ENCODE measurements at places on chromosomes 4 and X.

- no peak for DNase-seq
Observed at GRCh38 chrX:145729635-145730034, 88.0 kb upstream of the SLITRK2 start.

DNA sequence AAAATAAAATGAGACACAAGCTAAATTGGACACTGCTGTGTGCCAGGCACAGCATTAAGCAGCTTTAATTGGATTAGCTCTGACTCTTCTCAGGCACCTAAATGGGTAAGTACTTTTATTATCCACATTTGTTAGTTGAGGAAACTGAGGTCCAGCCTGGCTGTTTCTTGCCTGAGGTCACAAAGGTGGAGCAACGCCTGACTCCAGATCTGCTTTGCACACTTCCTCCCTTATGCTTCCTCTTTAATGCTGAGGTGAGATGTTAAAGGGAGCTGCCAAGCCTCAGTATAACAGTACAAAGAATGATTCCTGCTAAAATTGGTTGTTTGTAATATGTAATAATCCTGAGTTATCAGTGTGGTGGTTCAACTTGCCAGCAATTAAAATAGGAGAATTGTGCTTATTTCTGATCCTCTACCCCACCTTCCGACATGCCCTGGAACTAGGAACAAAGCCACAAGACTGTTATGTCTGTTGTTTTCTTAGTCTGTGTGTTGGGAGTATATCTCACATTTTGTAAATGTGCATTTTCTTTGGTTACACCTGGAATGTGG lies 74.4 kb downstream of the AFF1 start:
- DNase-seq = no peak

- no peak for DNase-seq
Observed at GRCh38 chr4:118865091-118865708, 23.5 kb upstream of the SYNPO2 start.

GRCh38 chr4:53620956-53621355 lies 29.7 kb upstream of the LNX1 start:
- DNase-seq = no peak

- no peak for DNase-seq
Observed at GRCh38 chr4:165656829-165657490, 216.1 kb upstream of the TLL1 start.

DNA sequence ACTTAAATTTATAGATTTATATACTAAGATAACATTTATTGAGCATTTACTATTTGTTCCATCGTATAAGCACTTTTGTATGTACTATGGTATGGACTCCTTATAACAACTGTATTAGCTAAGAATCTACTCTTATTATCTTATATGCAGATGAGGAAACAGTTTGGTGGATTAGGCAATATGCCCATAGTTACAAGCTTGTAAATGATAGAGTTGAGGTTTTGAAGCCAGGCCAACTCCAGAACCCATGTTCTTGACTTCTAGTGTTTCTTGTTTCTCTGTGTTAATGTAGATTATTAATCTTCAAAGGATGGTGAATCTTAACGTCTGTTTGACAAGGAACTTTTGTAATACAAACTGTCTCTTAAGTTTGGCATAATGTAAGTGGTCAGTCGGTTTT lies 71.3 kb downstream of the STIM2 start:
- no peak for DNase-seq

DNA sequence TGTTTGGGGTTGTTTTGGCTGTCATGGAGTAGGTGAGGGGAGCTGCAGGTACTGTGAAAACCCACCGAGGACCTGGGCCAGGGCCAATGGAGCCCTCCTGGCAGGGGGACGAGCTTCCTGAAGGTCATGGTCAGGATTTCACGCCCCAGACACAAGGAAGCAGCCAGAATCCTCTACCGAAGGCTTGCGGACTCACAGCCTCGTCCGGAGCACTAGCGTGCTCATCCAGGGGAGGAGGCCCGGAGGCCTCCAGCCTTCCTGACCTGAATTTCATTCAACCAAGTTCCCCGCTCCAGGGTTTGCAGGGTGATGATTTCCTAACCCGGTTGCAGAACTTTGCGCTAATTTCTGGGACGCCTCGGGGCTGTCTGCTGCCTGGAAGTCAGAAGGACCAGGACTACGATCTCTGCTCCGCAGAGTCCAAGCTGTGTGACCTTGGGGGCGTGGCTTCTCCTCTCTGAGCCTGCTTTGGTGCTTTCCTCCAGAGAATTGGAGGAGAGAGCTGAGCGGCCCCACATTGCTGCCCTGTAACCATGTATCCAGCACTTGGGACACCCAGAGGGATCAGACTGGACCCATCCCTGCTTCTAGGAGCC lies 56.2 kb upstream of the ADRA2C start:
- DNase-seq = no peak

GRCh38 chr4:20273793-20274192 lies 22.1 kb downstream of the SLIT2 start:
- no peak for DNase-seq

DNA sequence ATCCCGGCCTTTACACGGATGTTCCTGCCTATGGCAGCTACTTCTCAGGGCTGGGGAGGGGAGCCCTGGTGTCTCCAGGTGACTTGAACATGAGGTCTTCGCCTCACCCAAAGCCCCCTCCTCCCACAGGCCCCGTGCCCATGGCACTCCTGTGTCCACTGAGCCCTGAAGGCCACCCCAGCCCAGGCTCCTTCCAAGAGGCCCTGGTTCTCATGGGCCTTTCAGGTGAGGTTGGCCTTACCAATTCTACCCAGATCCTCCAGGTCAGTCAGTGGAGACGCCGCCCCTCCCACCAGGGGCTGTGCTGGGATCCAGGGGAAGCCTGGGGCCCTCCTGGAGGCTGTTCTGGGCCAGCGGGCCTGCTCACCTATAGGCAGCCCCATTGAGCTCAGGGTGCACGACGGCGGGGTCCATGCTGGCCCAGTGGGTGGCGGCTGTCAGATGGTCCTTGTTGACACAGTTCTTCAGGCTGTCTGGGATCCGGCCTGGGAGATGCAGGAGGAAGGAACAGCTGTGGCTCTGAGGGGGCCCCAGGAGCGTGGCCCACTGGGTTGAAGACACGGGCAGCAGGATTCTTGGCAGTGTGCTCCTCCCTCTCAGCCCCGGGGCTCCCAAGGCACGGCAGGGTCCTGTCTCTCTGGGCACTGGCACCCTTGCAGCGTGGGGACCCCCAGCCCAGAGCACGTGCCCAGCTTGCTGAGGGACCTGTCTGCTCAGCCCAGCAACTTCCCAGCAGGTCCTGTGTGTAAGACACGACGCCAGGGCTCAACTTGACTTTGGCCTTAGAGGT lies 36.2 kb downstream of the CTBP1 start:
- DNase-seq = no peak

DNA sequence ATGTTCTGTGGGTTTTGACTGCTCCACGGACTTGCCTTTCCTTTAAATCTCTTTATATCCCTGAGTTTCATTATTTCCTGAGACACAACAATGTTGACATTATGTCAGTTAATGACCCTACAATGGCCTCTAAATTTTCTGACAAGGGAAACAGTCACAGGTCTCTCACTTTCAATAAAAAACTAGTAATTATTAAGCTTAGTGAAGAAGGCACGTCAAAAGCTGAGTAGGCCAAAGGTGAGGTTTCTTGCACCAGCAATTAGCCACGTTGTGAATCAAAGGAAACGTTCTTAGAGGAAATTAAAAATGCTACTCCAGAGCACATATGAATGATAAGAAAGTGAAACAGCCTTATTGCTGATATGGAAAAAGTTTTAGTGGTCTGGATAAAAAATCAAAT lies 930.2 kb upstream of the GRID2 start:
- DNase-seq = no peak

DNA sequence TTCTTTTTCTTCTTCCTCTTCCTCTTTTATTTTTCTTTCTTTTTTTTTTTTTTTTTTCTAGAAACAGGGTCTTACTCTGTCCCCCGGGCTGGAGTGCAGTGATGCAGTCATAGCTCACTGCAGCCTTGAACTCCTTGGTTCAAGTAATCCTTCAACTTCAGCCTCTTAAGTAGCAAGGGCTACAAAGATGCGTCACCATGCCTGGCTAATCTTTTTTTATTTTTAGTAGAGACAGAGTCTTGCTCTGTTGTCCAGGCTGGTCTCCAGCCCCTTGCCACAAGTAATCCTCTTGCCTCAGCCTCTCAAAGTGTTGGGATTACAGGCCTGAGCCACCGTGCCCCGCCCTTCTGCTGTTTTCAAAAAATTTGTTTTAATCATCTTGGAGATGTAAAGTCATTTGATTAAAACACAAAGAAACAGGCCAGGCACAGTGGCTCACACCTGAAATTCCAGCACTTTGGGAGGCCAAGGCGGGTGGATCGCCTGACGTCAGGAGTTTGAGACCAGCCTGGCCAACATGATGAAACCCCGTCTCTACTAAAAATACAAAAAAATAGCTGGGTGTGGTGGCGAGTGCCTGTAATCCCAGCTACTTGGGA lies 28.1 kb downstream of the SYNPO2 start:
- no peak for DNase-seq

DNA sequence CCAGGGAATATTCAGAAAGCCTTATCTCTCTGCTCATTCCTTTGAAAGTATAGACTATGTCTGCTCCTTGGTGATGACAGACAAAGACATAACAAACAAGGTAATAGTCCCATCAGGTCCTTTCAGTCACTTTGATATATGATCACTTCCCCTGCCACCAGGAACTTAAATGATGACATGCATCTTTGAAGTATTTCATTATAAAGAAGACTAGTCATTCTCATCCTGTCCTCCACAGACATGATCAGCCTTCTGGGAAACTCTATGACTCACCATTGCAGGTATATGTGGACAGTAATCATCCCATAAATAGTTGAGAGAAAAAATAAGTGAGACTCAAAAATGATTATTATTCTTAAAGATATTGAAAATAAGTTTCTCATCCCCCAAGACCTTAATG lies 117.5 kb upstream of the VCX2 start:
- DNase-seq = no peak

DNA sequence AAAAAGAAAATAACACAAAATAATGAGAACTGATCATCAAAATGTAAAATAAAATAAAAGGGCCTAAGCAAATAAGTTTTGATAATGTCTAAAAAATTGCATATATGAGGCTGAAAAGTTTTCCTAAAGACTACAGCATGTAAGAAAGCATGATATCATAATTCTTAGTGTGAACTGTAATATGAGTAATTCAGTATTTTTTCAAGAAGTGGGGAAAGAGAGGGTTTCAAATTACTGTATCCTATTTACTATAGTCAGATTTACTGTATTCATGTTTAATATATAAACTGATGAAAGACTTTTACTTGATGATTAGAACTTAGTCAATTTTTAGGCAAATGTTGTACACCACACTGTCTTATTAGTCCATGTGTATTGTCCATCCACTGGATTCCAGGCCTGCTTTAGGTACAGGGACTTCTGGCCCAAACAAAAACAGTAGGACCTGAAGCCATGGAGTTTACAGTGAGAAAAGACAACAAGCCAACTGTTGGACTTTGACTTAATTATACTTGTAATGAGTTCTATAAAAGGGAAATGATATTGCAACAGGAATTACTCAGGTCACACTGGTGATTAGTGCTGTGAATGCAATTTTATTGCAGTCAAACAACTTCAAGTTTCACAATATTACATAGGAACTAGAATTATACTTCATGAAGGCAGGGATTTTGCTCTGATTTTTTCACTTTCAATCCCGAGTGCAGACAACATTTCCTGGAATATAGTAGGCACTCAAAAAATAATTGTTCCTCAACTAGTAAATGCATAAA lies 517.7 kb upstream of the GALNT7 start:
- DNase-seq = no peak

DNA sequence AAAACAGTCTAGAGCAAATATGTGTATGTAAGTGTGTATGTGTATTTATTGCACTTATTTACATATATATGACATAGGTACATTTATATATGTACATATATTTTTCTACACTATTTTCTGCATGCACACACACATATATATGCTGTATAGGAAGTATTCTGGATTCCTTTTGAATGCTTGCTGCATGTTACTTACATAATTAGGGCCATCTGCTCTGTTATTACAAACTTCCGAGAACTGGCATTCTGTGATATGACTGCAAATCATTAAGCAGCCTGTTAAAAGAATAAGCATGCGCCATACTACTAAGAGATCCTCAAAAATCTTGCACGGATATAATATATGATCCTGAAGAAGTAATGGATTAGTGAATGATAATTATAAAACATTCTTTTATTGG lies 1157.6 kb upstream of the TENM3 start:
- DNase-seq = no peak

GRCh38 chr4:1241936-1242505 lies 6.9 kb downstream of the CTBP1 start:
- no peak for DNase-seq

DNA sequence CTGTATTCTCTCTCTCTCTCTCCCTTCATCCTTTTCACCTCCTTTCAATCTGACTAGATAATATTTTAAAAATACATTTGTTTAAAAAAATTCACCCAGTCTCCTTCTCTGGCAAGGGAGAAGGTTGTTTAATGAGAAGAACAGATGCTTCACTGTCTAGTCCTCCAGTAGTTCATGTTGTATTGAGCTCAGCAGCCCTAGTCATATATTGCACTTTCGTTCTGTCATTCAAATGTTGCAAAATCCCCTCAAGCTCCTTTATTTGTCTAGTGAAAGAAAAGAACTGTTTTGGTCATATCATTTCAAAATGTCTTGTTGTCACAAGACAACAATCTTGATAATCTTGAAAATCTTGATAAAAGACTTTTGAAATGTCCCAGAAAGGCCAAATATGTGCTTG lies 248.0 kb downstream of the GALNTL6 start:
- no peak for DNase-seq

DNA sequence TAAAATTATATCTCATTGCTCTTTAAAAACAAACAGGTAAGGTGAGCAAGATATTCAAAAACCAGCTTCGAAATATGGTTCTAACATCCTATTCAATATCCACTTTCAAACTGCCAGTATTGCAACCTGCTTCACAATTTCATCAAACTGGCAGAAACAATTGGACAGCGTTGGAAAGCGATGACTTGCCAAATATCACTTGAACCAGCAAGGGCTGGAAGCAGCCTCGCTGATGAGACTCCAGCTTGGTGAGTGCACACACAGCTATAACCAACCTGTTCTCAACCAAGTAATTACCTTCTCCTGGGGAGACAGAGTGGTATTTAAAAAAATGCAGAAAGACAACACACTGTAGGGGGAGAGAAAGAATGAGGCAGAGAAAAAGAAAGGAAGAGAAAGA lies 155.8 kb upstream of the RAI2 start:
- DNase-seq = no peak

DNA sequence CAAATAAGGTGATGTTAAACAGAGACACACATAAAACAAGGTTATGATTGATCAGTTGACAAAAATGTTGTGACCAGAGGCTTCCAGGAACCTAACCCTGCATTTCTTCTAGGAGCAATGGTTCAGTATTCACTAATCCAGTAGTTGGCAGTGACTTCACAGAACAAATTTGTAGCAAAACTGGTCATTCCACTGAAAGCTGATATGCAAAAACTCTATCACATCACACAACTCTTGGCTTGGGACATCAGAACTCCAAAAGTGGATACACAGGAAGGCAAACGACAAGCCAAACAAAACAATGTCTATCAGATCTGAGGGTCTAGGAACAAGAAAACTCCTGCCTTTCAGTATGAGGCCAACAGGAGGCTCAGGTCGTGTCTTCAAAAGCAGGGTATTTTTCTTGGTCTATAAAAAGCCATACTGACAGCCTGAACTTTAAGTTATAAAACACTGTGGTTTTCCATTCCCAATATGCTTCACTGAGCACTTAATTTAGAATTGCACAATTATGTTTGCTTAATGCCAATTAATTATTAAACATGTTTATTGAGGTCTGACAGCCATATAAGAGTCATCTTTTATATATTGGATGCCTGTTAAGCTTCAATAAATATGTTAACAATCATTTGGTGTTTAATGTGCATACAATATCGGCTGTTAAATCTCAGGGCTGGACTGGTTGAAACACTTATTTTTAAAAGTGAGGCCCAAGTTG lies 45.6 kb downstream of the SOD3 start:
- no peak for DNase-seq

- DNase-seq = no peak
Observed at GRCh38 chr4:181877329-181877848, 365.8 kb upstream of the TENM3 start.
